ENCODE measurements at places on chromosomes 5 and 9.

- DNase-seq: no peak
Measured at GRCh38 chr9:108759835-108760234, 96.0 kb downstream of the ACTL7B start.

- DNase-seq: no peak
Measured at GRCh38 chr5:147708708-147709107, 73.8 kb downstream of the JAKMIP2 start.

DNA sequence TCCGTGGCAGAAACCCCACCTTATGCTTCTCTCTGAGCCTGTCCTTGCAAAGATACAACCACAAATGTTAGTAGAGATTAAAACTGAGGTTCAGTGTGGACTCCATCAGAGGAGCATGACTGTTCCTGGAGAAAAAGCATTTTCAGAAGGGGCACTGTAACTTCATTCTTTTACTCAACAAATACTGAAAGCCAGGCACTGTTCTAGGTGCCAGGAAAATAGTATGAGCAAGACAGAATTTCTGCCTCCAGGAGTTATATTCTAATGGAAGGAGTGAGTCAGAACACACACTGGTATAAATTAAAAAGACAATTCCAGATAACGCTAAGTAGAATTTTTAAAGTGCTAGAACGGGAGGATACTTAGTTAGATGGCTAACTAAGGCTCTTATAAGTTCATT lies 251.4 kb upstream of the GAS1 start:
- DNase-seq: no peak

DNA sequence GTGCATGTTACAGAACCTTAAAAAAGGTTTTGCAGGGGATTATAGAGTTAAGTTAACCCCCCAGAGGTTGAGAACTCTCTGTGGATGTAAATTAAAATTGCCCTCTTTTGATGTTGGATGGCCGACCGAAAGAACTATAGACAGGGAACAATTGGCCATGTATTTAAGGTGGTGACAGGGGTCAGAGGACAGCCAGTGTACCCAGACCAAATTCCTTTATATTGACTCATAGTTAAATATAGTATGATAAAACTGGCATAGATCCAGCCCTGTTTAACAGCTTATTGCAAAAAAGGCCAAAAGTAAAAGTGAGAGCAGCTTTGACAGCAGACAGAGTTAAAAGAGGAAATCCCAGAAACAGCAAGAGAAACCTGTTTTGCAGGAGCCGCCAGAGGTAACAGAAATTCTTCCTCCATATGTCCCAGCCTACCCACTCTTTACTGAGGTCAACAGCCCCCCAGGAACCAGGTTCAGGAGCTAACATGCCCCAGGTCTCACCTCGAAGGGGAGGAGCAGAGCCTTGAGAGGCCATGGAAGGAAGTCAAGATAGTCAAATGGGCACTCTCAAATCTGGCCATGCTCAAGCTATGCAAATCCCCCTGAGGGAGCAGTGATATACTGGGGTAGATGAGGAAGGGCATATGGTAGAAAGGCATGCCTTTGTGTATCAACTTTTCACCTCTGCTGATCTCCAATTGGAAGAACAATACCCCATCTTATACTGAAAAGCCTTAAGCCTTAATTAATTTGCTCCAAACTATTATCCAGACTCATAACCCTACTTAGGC lies 156.4 kb upstream of the COX7C start:
- DNase-seq: no peak

- no peak for DNase-seq
Measured at GRCh38 chr5:156427315-156427714, 100.4 kb downstream of the SGCD start.

- DNase-seq: no peak
Measured at GRCh38 chr9:72614067-72614466, 92.7 kb downstream of the TMC1 start.
